Lower leg skin (tissue), 4 donors: ENCODE measurements at places on chromosomes 3 and 15.

DNA sequence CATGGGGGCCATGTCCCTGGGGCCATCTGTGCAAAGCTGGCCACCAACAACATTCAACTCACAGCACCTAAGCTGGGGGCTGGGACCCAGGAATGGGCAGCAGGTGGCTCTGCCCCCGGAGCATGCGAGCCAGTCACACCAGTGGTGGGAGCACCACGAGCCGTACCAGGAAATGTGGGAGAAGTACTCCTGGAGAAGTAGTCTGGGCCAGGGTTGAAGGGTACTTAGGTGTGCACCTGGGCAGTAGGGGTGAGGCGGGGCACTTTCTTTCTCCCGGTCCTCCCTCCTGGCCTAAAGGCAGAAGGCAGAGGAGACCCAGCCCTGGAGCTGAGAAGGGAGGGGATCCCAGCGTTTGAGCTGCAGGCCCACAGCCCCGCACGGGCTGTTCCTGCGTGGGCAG lies 94.2 kb downstream of the PLXNA1 start:
- DNase-seq, result no peak

- no peak for DNase-seq
Measured at GRCh38 chr15:58392141-58392540, 39.6 kb upstream of the LIPC start.

DNA sequence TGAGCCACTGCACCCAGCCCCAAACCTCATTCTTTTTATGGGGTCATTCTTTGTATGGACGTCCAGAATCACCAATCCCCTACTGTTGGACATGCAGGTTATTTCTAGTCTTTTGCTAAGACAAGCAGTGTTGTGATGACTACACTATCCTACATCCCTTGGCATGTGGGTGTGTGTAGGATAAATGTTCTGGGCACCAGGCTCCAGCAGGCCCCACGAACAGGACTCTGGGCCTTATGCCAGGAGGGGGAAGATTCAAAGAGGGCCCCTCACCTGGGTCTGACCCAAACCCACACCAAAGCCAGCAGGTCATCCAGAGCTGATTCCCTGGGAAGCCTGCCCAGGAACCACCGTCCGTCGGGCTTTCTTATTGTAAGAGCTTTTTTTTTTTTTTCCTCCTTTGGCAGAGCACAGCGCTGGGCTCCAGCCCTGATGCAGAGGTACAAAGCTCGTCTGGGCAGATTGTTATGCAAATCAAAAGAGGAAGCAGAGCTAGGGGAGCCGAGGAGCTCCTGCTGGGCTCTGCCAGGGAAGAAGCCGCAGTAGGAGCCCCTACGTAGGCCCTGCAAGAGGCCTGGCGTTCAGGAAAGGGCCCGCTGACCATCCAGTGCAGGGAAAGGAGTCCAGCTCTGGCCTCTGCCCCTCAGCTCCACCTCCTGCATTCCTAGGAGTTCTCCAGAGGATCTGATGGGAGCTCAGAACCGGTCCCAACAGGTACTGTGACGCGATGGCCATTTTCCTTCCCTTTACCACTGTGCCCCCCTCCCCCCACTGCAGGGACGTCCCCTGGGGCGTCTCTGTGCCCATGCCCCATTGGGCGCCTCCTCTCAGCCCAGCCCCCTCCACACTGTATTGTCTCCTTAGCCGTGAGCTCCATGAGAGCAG lies 29.0 kb upstream of the FURIN start:
- DNase-seq, result no peak

DNA sequence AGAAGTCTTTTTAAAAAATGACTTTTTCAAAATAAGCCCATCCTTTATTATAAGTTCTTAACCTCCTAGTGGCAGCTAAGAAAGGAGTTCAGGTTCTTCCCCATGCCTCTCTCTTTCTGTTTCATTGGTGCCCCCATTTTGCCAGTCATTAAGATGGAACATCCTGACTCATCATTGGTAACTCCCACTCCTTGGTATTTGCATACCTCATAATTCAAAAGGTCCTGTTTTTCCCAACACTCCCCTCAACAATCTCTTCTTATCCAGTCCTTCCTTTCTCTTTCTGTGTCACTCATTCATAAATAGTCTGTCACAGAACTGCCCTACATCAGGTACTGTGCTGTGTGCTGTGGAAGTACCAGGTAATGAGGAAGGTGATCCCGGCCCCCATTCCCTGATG lies 394.0 kb downstream of the FOXP1 start:
- DNase-seq, result no peak

GRCh38 chr15:75573648-75574384 lies 5.3 kb downstream of the PTPN9 start:
- DNase-seq, result no peak

DNA sequence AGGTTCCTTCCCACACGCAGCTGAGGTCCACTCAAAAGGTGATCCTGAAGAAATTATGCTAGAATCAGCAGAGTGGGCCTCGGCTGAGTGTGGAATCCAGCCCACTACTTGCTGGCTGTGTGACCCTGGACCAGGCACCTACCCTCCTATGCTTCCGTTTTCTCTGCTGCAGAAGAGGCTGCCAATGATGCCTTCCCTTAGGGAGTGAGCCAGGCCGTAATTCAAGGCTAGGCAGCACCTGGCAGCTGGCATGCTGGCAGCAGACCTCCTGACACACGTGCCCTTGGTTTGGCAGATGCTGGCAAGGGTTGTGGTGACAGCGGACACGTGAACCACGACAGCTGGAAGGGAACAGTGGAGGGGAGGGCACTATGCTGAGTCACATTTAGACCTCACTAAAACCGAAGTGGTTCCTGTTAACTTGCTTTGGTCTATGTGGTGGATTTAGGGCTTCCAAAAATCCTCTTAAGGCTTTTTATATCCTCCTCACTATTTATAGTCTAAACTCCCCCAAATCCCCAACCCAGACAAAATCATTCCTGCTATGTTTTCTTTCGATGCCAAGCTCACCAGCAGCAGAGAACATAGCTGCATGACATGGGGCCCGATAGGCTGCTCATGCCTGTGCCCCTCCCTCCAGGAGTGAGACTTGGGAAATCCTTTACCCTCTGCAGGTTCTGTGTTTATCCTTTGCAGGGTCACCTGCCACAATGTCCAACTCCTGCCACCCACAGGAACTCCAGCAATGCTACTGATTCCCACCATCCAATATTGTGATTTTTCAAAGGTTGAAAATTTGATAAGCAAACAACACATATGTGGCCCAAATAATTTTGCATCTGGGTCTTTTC lies 10.6 kb upstream of the PCSK6 start:
- peak; percentile 59 for DNase-seq

- DNase-seq, result no peak
Measured at GRCh38 chr15:56295433-56295832, 51.8 kb upstream of the RFX7 start.
